ENCODE measurements at places on chromosomes 13 and 19. TPM values are rescaled to one million over a fixed set of nuclear protein-coding genes. Genes with fewer than 3 reads are reported as not detected.
A peak's percentile ranks its signal among the peaks of the same experiment; 100 is the strongest.

ZNF665 gene
- total RNA-seq: 0.73 TPM

ZNF415 gene
- 18.6 TPM for total RNA-seq

ZNF530 gene
- total RNA-seq: 3.8 TPM

SHISA2 gene
- 0.22 TPM for total RNA-seq

MIR17HG gene
- total RNA-seq: 0.81 TPM

ZNF296 gene
- total RNA-seq: 0.19 TPM

ZNF345 gene
- total RNA-seq: 3.1 TPM

- peak; percentile 44 for DNase-seq
These were observed 1.8 kb downstream of the POLR2E start for GRCh38 chr19:1093330-1093729.

- no peak for DNase-seq
These were observed 20.8 kb upstream of the ZNF266 start for GRCh38 chr19:9456018-9456689.

DNA sequence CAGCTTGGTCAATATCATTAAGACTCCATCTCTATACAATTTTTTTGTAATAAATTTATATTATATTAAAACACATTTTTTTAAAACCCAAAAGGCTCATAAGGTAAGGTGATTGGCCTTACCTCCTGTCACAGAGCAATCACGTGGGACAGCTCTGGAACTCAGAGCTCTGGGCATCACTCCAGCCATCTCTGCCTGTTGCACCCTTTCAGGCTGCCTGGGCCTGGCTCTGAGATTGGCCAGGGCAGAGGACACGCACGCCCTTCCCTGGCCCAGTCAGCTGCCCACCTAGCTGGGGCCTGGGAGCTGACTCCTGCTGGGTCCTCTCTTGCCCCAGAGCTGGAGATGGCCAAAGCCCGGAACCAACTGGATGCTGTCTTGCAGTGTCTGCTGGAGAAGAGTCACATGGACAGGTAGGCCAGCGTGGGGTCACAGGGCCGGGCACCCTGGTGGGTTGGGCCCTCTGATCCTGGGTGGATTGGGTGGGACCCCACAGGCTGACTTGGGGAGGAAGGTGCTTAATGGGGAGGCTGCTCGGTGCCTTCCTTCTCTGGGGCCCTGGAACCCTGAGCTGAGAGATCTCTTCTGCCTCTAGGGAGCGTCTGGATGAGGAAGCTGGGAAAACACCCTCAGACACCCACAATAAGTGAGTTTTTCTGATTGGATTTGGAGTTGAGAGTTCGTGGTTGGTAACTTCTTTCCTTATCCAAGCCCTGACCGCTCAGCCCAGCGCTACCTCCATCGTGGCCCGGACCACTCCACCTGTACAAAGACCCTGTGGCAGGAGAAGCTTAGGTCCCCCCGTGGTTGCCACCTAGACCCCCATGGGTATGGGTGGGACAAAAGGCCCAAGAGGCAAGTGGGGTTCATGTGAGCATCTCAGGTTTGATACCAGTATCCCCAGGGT is 3.7 kb downstream of the LIN37 start:
- DNase-seq: peak; percentile 69

GRCh38 chr13:43156916-43157315 is 133.5 kb downstream of the DNAJC15 start:
- DNase-seq: no peak

DNA sequence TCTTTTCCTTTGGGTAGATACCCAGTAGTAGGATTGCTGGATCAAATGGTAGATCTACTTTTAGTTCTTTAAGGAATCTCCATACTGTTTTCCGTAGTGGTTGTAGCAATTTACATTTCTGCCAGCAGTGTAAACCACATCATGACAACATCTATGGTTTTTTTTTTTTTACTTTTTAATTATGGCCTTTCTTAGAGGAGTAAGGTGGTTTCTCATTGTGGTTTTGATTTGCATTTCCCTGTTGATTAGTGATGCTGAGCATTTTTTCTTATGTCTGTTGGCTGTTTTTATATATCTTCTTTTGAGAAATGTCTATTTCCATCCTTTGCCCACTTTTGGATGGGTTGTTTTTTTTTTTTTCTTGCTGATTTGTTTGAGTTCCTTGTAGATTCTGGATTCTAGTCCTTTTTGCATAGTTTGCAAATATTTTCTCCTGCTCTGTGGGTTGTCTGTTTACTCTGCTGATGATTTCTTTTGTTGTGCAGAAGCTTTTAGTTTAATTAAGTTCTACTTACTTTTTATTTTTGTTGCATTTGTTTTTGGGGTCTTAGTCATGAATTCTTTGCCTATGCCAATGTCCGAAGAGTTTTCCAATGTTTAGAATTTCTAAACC is 38.8 kb downstream of the TDRD3 start:
- no peak for DNase-seq

GRCh38 chr13:109148243-109148642 is 518.8 kb downstream of the MYO16 start:
- DNase-seq: no peak

GRCh38 chr13:99031832-99032231 is 54.0 kb upstream of the DOCK9 start:
- DNase-seq: no peak

GRCh38 chr19:35851213-35852028 is 883 bp downstream of the NPHS1 start:
- DNase-seq: no peak

DNA sequence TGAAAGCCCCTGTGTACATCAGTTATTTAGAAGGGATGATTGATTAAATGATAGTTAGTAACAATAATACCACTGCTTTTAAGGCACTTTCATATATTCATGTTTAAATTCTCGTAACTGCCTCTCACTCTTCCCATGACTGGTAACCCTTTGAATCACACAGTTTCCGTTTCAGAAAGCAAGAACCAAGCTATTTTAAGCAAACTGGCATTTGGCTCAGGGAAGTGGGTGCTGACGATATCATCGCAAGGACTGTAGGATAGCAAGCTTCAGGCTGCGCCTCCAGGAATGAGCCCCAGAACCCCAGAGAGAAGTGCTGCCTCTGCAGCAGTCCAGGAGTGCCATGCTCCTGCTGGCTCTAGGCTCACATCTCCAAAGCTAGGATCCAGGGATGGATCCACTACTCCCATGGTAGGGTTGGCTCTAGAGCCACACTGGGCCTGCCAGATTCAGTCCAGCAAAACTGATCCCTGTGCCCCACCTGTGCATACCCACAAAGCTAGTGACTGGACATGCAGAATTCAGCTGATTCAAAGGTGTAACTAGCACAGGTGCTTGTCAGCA is 313.5 kb downstream of the SLC7A1 start:
- no peak for DNase-seq

- peak; percentile 67 for DNase-seq
These were observed 185.4 kb downstream of the KDM4B start for GRCh38 chr19:5154129-5154798.

- peak; percentile 87 for DNase-seq
These were observed 5.7 kb downstream of the REX1BD start for GRCh38 chr19:18594096-18594823.

GRCh38 chr13:113635709-113636108 is 22.3 kb downstream of the ATP4B start:
- DNase-seq: no peak

DNA sequence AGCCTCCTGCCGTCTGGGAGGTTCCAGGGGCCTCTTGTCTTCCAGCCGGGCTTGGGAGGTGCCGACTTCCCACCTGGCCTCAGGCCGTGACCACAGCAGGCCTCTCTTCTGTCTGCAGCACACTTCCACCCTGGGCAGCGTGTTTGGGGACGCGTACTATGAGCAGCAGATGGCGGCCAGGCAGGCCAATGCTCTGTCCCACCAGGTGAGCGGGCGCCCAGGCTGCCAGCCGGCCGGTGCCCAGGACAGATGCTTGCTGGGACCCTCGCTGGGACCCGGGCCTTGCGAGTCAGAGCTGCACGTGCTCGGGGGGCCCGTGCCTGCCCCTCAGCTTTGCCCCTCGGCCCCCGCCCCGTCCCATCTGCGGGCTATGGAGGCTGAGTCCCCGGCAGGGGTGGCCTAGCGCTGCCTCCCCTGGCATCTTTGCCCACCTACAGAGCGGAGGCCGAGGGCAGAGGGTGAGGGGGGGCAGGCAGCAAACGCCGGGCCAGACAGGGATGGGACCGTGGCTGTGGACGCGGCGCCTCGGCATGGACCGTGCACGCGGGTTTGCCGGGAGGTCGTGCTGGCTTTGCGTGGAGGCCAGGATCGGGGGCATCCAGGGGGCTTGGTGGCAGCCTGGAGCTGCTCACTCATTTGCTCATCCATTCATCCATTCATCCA is 16.2 kb downstream of the COMP start:
- peak; percentile 72 for DNase-seq

GRCh38 chr13:21075011-21075378 is 13.6 kb upstream of the LATS2 start:
- no peak for DNase-seq

DNA sequence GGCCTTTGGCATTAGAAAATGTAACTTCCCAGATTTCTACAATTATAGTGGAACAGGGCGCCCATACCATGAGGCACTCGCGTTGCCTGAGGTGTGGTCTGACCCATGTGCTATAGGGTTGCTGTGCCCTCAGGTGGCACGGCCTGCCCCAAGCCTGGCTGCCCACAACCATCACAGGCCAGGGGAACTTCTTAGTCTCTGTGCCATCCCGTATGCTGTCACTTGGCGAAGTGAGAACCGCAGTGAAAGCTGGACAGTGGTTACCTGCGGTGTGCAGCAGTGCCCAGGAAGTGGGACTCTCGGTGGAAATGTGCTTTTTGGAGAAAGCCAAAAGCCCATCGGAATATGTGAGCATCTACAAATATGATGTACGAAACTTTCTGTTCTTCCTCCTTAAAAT is 88.2 kb upstream of the GPR183 start:
- no peak for DNase-seq

DNA sequence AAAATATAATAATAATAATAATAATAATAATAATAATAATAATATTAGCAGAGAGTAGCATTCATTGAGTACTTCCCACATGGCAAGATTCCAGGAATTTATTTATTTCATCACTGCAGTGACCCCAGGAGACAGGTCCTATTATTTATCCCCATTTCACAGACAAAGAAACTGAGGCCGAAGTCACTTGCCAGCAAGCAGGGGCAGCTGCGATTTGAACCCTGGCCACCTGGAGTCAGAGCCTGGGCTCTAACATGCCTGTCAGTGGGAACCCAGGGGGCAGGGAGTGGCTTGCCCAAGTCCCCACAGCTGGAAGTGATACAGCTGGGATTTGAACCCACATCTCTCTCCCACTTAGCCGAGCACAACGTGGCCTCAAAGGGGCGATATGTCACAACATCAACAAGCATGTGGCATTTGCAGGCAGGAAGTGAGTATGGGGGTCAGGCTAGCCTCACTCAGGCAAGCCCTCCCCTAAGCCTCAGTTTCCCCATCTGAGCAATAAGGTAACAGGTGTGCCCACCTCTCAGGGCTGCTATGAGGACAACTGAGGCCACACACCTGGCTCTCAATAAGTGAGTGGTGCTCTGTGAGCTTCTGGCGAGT is 2.9 kb downstream of the SHFL start:
- no peak for DNase-seq

GRCh38 chr13:101390461-101390860 is 25.8 kb downstream of the NALCN start:
- DNase-seq: no peak

- peak; percentile 77 for DNase-seq
These were observed at the start of gene KEAP1 for GRCh38 chr19:10503002-10503789. Gene KEAP1, minus strand, starts transcription at chr19:10503356. Its CDS starts 3,323 bp downstream, at chr19:10500033.

- no peak for DNase-seq
These were observed 21.1 kb upstream of the ZSCAN18 start for GRCh38 chr19:58118979-58119733.

- DNase-seq: peak; percentile 73
These were observed 256.5 kb downstream of the DCLK1 start for GRCh38 chr13:35874704-35875103.

DNA sequence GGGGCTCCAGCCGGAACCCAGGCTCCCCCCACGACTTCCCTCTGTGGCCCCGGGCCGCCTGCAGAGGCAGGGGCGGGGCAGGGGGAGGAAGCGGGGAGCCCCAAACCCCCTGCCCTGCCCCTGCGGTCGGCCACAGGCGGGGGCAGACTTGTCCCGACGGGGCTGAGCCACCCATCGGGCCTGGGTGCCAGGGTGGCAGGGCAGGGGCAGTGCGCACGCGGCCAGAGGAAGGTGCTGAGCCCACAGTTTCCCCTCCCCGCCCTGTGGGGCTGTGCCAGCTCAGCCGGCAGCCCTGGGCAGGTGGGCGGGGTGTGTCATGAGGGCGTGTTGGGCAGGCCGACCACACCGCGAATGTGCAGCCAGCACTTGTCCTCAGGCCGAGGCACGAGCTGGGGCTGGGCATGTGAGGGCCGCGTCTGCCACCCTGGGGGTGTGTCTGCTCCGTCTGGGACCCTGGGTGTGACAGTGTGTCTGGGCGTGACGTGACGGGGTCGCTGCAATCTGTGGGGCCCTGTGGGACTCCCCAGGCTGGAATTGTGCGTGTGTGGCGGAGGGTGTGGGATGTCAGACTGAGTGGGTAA is 17.7 kb downstream of the CCDC97 start:
- peak; percentile 89 for DNase-seq

DNA sequence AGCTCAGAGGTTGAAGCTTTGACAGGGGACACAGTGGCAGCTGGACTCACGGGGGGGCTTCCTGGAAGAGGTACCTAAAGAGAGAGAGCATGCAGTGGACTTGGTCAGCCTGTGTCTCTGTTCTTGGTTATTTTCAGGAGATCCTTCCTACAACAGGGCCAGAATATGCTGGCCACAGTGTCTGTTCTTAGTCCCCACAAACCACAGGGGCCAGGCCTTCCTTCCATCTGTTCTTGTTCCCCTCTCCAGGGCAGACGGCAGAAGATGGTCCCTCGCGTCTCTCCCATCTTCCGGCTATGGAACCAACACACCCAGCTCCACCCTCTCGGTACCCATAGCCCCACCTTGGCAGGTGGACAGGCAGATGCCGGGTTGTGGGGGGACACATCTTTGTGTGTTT is 24.8 kb downstream of the MAST3 start:
- DNase-seq: peak; percentile 9

DNA sequence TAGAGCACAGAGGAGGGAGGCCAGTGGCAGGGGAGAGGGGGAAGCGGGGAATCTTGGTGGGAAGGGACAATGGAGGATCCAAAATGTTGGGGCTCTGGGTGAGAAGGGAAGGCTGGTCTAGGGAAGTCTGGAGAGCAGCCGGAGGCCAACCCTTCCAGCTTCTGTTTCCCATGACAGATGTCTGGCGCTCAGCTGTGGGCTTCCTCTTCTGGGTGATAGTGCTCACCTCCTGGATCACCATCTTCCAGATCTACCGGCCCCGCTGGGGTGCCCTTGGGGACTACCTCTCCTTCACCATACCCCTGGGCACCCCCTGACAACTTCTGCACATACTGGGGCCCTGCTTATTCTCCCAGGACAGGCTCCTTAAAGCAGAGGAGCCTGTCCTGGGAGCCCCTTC is 1.1 kb downstream of the PSENEN start:
- peak; percentile 64 for DNase-seq

- no peak for DNase-seq
These were observed 49.0 kb upstream of the ZNF780A start for GRCh38 chr19:40139533-40140287.

DNA sequence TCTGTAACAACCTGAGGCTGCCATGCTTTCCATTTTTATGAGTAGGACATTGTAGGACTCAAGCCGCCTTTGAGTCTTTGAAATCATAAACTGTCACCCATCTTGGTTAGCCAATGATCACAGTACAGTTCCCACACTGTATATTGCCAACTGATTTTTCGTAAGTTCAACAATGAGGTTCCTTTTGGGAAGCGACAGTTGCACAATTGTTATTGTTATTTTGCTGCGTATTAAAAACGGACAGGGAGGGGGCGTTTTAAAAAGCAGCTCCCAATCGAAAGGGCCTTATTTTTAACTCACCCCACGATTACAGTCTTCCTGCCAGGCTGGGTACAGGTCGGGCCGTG is 601 bp downstream of the SLC46A3 start:
- DNase-seq: no peak
